ENCODE measurements at places on chromosomes 12 and 14.
A peak's percentile ranks its signal among the peaks of the same experiment; 100 is the strongest.

GRCh38 chr12:54593135-54593534, 4.7 kb upstream of the PPP1R1A start:
- DNase-seq, result peak; percentile 35

- DNase-seq, result peak; percentile 52
Observed at GRCh38 chr14:34951286-34951685, 31.5 kb upstream of the SRP54 start.

DNA sequence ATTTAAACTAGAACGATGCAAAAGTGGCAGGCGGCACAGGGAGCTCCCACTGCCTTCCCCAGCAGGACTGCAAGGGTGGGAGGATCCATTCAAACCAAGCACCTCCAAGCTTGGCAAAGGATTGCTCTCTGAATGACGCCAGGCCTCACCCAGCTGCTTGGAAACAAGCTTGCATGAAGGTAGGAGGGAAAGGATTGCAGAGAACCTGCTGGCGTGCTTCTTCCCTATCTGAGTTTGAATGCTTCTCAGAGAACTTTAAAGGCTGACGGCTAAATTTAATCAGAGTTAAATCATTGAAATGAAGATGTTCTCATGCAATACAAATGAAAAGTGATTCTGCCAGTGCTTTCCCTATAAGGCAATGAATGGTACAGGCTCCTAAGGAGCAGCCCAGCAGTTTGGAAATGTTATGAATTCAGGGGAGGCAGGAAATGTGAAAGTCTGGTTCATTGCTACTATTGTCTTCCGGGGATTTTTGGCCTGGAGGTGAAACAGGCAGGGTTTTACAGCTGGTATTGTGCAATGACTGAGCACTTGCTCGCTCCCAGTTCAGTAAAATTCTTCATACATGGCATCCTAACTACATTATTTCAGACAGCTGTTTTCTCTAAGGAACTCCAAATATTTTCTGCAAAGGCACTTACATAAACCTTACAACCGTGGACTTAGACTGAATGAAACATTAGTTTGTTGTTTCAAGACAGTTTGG, 31.9 kb upstream of the DUSP6 start:
- DNase-seq, result peak; percentile 90

- DNase-seq, result no peak
Observed at GRCh38 chr14:100865682-100866591, 37.6 kb downstream of the RTL1 start.

- DNase-seq, result peak; percentile 10
Observed at GRCh38 chr12:75374971-75375370, 15.9 kb upstream of the GLIPR1L2 start.

- DNase-seq, result no peak
Observed at GRCh38 chr12:67514502-67514901, 134.0 kb upstream of the DYRK2 start.

DNA sequence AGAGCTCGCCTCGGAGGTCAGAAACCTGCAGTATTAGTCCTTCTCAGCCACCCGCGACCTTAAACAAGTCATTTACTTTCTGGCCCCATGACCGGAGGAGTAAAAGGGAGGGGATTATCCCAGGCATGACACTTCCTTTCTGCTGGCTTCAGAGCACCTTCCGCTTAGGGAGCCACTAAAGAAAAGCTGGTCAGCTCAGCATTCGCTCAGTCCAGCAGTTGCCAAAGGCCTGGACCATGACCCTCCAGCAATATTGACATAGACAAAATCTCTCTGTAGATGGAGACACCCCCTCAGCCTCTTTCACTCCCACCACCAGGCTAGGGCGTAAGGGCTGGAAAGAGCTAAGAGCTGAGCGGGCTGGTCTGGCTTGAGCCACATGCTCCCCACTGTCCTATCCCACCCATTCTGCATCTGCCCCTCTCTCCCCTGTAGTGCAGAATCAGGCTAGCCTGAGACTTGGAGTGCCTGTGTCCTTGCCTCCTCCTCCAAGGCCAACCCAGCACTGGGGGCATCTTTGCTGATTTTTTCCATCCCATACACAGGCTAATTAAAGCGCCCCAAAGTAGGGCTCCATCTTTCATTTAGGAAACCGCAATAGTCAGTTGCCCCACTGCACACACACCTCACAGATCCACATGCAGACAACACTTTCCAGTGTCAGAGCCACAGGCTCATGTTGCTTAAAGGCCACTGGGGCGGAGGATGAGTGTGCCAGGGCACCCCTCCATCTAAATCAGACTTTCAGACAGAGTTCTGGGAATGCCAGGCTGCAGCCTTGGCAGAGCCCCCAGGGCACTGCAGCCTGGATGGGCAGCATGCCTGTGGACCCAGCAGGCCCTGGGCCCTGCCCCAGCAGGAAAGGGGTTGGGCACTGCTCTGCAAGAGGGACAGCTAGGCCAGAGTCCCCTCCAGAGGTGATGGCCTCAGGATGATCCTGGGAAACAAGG, 4.0 kb upstream of the CPNE6 start:
- no peak for DNase-seq

DNA sequence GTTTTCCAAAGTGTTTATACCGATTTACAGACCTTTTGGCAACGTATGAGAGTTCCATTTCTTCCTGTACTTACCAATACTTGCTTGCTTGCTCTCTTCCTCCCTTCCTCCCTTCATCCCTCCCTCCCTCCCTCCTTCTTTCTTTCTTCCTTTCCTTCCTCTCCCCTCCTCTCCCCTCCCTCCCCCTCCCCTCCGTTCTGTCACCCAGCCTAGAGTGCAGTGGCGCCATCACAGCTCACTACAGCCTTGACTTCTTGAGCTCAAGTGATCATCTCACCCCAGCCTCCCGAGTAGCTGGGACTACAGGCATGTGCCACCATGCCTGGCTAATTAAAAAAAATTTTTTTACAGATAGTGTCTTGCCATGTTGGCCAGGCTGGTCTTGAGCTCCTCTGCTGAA, 40.4 kb downstream of the DIP2B start:
- DNase-seq, result no peak

DNA sequence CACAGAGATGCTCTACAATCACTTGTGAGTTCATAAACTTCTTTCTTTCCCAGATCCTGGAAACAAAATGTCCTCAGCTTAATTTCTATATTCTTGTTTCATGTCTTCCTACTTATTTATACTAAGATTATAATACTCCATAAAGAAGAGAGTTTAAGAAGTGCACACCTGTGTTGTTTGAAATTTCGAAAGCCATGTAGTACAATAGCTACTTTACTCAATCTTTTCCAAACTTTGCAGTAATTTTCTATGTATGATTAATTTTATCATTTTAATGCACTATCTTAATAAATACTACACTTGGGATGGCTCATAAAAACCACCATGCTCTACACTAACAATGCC, 300 bp upstream of the TTC5 start:
- no peak for DNase-seq

DNA sequence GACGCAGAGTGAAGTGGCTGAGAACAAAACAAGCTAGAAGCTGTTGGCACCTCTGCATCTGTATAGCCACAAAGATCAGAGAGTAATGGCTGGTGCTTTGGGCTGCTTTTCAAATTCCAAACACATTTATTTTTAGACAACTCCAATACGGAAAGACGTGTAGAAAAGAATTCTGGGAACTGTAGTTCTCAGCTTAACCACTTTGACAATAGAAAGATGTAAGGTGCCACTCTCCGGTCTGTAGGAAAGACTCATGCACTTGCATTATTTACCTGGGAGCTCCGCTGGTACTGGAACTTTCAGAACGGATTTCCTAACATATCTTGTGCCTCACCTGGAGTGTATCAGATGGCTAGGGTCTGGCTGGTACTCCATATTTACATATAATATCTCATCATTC, 1.8 kb upstream of the OR4K2 start:
- DNase-seq, result no peak

DNA sequence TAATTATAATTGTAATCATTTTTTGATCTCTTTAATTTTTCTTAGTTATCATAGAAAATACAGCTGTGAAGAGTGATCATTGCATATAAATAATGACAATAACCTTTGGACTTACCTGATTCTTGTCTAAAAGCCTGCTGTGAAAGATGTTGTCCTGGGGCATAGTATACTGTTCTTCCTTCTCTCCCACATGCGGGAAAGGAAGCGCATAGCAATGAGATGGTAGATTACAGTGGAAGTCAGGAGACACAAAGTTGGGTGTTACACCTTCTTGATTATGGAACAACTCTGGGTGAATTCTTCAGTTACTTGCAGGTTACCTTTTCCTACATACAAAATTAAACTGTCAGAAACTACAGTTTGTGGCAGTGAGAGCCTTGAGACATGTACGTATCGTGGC, 140.8 kb downstream of the KTN1 start:
- DNase-seq, result no peak

DNA sequence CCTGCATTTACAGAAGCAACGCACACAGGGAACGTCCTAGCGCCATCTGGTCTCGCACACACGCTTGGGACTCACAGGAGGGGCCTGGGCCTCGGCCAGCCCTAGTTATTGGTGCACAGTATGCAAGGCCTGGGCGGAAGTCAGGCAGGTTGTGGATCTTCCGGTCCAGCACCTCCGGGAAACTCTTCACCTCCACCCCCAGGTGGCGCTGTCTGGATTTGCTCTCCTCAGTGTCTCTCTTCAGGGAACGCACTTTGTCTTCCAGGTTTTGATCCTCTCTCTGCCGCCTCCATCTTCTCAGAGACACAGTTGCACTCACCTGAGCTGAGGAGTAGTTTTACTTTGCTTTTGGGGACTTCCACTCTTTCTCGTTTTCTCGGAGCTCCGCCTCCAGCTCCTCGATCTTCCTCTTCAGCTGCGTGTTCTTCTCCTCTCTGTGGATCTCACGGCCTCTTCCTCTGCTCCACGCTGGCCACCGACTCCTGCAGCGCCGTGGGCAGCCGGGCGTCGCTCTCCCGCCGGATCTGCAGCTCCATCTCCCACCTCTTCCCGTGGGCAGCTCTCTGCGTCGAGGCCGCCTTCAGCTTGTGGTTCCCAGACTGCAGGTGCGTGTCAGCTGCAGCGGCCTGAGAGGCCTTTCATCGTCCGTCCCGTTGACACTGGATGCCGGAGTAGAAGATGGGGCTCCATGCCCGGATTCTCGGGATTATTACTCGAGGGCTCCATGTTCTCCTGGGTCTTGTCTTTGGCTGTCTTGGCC, 933.8 kb downstream of the TMEM121 start:
- DNase-seq, result no peak

- DNase-seq, result no peak
Observed at GRCh38 chr12:112466011-112466422, 47.3 kb downstream of the PTPN11 start.

GRCh38 chr14:54894995-54895394, 7.6 kb downstream of the GCH1 start:
- DNase-seq, result peak; percentile 33

DNA sequence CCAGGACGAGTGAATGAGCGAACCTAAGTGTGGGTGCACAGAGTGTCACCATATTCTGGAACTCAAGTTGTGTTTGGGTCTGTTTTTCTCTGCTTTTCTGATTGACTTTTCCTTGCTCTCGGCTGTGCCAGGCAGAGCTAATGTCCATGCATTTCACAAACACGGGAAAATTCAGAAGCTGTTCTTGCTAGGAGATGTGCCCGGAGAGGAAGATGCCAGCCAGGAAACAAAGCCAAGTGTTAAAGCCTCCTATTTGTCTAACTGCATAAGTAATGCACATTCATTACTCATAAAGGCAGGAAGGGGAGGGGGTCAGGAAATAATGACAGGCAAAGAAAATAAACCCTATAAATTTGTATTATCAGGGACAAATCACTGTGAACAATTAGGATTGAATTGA, 250.4 kb upstream of the SFSWAP start:
- DNase-seq, result no peak

DNA sequence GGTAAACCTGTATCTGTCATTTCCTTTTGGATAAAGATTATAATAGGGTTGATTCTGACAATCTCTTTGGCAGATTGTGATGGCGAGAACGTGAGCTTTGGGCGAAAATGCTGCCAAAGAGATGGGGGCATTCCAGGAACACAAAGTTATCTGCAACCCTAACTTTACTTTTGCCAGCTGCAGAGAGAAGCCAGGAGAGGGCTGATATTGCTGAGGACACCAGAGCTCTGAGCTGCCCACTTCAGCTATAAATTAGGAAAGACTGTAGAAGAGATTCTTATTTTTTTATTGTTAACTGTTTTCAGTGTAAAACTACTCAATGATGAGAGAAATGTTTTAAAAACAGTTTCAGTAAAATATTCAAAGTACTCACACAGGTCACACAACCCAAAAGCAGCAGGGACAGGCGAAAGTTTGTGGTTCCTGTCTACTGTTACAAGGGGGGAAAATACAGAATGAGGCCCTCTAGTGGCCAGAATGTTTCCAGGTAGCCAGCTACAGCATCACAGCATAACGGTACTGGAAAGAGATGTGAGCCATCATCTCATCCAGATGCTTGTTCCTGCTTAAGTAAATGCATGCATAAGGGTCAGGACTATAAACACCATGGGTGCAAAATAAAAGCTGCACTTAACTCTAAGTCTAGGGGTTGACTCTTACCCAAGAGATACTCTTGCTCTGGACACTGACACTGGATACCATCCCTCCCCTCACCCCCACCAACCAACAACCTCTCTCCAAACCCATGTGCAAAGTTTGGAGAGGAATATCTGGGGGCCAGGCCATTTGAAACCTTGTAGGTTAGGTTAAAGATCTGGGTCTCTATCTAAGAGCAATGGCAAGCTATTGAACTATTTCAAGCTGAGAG, 498.4 kb downstream of the RMST start:
- DNase-seq, result peak; percentile 43

GRCh38 chr12:93571925-93572711, at the start of gene SOCS2:
Gene SOCS2, plus strand, starts transcription at chr12:93572675. Its CDS starts 223 bp downstream, at chr12:93572898.
- no peak for DNase-seq

- DNase-seq, result no peak
Observed at GRCh38 chr12:91138337-91138920, 27.1 kb upstream of the LUM start.

DNA sequence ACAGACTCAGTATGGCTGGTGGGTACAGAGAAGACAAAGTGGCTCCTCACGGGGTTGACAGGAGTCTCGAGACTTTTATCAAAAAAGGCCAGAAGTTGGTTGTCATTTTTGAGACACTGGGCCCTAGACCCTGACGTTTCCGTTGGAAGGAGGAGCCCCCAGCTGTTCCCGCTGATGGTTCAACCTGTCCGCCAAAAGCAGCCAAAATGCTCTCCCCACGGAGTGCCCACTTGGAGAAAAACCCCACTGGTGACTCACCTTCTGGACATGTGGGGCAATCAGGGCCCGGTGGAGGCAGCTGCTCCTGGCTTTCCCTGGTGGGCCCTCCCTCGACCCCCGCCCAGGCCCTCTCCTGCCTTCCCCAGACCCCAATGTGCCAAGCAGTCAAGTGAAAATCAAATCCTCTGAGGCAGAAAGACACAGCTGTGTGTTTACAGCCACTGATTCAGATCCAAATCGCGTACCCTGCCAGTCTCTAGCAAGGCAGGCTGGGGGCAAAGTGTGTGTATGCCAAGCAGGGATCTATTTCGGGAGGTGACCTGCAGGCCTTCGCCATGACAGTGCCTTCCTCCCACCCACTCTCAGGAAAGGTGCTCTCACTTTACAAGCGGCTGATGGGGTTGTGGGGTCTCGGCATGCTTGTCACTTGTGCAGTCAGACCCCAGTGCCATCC, 347.4 kb downstream of the DPF3 start:
- no peak for DNase-seq

DNA sequence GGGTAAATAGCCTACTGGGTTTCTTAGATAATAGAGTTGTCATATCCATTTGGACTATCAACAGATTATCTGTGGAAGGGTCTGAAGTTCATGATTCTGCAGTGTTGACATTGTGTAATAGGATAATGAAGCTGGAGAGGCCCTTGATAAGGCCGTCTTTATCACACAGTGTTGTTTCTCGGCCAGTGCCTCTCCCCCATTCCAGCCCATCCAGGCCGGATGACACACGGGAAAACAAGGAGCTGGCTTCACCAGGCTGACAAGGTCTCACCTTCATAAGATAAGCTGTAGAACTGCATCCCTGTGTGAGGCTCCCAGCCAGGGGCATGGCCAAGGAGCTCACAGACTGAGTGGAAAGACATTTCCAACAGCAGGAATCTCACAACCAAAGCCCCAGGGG, 8.7 kb upstream of the EML1 start:
- DNase-seq, result no peak
